ENCODE measurements at places on chromosomes 3 and 15.

GRCh38 chr3:62688050-62688449, 187.2 kb downstream of the CADPS start:
- no peak for DNase-seq

GRCh38 chr3:56219894-56220805, 248.1 kb downstream of the ERC2 start:
- no peak for DNase-seq

DNA sequence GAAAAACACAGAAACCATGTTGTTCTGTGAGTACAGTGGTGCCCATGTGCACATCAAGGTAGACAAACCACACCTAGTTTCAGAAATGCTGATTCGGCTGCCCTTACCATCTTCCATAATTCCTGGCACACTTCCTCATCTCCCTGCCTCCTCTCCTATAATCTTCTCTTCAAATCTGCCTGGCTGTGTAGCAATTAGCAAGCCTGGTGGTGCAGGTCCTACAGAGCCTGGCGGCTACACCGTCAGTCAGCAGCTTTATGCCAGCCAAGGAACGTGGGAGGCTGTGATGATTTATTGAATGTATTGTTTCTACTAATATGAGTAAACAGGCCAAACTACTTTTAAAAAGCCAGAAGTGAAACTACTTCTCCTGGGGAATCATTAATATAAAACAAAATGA, 106.8 kb downstream of the SEMA6D start:
- no peak for DNase-seq

- peak; percentile 61 for DNase-seq
Measured at GRCh38 chr3:188152660-188153436, 1.1 kb upstream of the LPP start.

DNA sequence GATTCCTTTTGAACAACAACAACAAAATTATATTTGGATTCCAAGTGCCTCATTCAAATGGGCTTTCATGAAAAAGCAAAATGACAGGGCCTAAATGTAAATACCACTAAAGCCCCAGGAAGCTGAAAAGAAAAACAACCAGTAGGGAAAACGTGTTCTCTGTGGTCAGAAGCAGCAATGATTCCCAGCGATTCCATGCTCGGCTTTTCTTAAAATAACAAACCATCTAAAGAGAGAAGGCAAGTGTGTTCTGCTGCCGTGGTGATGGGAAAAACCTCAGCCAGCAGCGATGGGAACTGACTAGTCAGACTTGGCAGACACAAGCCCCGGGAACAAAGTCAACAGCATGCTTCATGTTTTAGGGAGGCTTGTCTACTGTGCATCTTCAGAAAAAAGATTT, 153.6 kb downstream of the TNIK start:
- peak; percentile 84 for DNase-seq

DNA sequence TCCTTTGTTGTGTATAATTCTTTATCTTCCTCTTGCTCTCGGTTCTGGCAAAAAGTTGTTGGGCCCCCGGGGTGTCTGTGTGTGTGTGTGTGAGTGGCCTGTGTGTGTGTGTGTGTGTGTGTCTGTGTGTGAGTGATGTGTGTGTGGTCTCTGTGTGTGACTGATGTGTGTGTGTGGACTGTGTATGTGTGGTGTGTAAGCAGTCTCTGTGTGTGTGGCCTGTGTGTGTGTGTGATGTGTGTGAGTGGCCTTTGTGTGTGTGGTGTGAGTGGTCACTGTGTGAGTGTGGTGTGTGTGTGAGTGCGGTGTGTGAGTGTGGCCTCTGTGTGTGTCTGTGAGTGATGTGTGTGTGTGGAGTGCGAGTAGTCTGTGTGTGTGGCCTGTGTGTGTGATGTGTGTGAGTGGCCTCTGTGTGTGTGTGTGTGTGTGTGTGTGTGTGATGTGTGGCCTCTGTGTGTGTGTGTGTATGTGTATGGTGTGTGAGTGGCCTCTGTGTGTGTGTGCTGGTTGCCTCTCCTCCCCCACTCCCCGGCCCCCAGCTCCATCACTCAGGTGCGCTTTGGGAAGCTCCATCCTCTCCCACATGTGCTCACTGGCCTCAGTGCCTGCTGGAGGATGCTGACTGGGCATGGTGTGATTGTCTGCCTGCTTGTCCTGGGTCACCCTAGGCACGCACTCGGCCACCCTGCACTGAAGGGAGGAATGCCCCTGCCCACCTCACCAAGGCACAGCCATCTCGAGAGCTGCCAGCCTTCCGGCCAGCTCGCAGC, 8.8 kb downstream of the LINGO1 start:
- DNase-seq: no peak

DNA sequence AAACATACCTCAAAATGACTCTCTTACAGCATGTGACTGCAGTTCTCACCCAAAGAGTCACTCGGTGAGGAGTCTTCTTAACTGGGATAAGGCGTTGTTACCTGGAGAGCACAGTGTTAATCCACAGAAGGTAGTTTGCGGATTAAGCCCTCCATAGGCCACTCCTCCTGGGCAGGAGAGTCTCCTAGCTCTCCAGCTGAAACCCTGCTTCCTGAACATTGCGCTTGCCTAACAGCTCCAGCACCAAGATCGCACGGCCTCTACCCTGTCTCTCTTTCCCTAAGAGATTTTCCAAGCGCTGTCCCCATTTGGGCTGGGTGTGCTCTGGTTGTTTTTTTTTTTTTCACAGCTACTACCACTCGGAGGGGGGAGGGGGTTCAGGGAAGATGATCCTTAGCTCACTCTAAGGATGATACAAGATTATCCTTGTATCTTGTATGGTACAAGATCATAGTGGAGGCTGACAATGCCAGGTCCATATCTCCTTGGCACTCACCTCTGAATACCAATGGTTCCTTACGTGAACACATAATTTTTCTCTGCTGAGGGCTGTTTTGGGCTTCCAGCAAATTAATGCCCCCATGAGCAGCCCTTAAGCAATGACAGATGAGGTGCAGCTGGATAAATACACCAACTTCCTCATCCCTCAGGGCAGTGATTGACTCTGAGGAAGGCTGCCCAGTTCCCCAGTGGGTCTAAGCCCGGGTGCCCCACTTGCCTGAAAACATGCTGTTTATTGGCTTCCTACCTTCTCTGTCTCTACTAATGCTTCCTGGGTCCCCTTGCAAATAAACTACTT, 185.2 kb upstream of the TSC22D2 start:
- DNase-seq: no peak

GRCh38 chr15:57861034-57861638, 154.6 kb downstream of the POLR2M start:
- DNase-seq: peak; percentile 65

- DNase-seq: no peak
Measured at GRCh38 chr3:33453331-33453761, 13.1 kb upstream of the UBP1 start.

GRCh38 chr3:167115331-167115934, 264.7 kb downstream of the ZBBX start:
- no peak for DNase-seq

DNA sequence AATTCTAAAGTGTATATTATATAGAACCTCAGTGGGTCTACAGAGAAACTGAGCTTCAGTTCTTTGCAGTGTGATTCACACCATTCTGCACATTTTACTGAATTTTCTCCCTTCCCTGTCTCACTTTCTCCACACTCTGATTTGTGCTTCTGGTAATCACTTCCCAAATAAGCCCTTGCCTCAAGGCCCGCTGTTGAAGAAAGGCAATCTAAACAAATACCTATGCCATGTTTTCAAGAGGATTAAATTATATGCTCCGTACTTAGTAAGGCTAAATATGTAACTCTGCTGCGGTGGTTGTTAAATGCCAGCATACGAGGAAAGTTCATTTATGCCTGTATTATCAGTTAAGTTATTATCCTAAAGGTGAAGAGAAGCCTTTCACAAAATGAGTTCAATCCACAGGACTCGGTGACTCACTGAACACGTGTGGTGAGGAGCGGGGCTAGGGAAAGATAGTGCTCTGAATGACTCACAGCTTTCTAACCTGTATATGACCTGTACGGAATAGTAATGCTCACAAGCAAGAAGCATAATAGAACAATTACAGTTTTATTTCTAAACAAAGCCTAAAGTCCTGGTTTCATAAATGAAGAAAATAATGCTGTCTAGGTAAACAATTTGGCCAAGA, 25.1 kb downstream of the CNTN6 start:
- no peak for DNase-seq

GRCh38 chr15:27330326-27330725, 359.3 kb downstream of the GABRG3 start:
- no peak for DNase-seq

GRCh38 chr3:17639765-17640164, 102.7 kb downstream of the TBC1D5 start:
- no peak for DNase-seq

- DNase-seq: no peak
Measured at GRCh38 chr3:123159926-123160635, 41.7 kb upstream of the SEC22A start.

DNA sequence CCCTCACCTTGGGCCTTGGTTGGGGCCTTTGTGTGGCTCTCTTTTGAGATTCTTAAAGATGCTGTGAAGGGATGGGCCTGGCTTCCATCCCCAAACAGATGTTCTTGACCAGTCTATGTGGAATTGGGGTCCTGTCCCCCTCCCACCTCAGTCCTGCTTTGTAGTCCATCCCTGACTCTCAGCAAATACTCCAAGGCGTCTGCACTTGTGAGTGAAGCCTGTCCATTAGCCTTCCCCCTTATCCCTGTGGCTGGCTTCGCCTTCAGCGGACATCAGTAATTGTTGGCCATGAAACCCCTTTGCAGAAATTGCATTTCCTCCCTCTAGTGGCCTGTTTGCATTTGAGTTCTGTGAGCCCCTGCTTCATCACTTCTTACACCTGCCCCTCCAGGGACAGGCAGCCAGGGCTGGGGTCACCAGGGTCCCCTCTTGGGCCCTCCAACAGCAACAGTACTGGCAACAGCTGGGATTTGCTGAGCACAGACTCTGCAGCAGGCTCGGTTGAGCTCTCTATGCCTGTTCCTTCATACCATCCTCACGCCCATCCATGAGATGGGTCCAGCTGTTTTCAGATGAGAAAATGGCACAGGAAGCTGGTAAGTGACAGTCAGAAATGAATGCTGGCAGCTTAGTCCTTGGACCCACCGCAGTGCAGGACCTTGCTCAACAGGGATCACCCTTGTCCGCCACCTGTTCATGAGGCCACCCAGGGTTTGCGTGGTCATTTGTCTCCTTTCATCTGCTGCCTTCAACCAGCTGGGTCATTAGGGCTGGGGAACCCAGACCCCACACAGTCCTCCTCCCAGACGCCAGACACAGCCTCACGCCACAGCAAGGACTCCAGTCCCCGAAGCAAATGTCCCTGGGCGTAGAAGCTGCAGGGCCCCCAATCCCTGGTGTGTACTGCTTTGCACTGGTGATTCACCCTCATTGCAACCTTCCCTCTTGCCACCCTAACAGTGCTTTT, 8.9 kb upstream of the LRRK1 start:
- DNase-seq: peak; percentile 44

DNA sequence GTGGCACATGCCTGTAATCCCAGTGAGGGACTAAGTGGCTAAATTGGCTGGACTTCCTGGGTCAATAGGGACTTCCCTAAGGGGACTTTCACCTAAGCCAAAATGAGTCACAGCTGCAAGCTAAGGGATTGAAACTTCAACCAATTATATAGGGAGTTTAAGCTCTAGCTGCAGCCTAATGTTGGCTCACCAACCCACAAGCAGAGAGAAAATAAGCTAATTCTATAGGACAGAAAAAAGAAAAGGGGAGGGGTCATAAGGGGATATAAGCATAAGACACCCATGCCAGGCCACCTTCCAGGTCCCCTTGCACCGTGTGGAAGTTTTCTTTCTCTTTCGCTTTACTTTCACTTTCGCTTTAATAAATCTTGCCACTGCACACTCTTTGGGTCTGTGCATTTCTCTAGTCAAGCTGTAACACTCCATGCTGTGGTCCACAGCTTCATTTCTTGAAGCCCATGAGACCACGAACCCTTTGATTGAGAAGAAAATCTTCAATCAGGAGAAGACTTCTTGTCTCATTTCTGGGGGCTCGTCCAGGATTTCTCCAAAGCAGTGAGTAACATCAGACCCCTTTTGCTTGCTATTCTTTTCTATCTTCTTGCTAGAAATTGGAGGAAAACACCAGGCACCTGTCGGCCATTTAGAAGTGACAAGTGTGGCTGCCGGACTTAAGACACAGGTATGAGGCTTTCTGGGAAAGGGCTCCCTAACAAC, 192.3 kb downstream of the IGSF11 start:
- DNase-seq: no peak

DNA sequence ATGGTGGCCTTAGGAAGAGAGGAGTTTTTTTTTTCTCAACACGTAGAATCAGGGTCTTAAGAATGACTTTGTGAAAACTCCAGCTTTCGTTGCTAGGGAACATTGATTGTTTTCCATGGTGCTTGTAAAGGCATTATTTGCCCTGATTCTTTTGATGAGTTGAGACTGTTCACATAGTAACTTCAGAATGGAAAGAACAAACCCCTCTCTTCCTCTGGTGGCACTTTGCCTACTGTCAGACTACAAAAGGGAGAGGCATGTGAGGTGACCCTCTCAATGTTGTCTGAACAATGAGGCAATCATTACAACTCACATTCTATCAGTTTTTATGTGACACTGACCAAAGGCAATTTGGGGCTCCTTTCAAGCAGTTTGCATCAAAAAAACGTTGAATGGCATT, 477.8 kb downstream of the FGF12 start:
- DNase-seq: no peak

GRCh38 chr3:110526777-110527727, 544.6 kb upstream of the NECTIN3 start:
- DNase-seq: no peak

GRCh38 chr3:25338158-25338725, 89.8 kb upstream of the RARB start:
- no peak for DNase-seq

DNA sequence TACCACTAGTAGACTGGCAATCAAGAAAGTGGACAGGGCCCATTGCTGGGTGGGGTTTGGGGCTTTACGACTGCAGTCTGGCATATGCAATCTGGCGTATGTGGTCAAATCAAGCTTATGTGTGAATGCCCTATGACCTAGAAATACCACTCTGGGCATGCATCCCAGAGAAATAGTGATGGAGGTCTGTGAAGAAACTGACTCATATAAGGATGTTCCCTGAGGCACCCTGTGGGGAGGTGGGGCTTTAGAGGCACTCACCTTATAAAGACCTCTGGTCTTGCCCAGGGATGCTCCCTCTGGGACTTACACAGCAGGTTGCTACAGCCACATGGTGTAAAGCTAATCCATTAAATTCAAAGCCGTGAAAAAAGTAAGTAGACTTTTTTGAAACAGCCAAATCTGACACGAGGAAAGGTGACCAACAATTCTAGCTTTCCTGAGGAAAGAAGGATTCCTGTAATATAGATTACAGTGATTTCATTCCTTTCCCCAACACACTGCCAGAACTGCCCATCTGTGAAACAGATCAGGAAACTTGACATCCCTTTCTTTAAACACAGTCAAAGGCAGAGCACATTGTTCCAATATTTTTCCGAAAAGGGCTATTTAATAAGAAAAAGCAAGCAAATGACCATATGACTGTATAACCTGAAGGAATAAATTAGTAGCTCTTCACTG, 13.6 kb downstream of the RARRES1 start:
- peak; percentile 70 for DNase-seq

- DNase-seq: peak; percentile 76
Measured at GRCh38 chr15:74365598-74366445, 1.6 kb downstream of the CYP11A1 start.

DNA sequence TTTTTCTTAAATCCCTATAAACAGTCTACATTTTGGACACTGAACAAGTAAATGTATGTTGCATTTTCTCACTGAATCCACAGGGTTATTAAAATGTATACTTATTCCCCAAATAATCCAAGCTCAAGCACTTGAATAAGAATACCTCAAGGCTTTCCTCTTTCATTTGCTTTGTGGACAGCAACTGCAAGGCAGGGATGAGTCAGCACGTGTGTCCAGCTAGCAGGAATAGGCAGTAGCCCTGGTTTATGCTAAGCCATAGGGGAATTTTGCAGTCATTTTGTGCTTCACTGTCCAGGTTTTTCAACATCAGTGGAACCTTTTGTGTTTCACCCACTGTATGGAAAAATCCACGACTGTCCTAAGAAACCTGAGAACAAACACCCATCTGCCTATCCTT, 96.7 kb upstream of the KCNMB2 start:
- no peak for DNase-seq

Measured in muscle of arm (tissue), 14 donors.